Stimulated activated CD4-positive, alpha-beta T cell treated with anti-CD3 and anti-CD28 coated beads, Interleukin-1b, Interleukin-23, amount 100 ng/mL, for 4 hours (primary cell): ENCODE measurements at places on chromosomes 7 and 10.

GRCh38 chr10:4195213-4195612 is 410.2 kb upstream of the KLF6 start:
- DNase-seq = no peak

- DNase-seq = no peak
Measured at GRCh38 chr7:140404565-140405065, 757 bp downstream of the RAB19 start.

- DNase-seq = no peak
Measured at GRCh38 chr7:71753956-71754664, 622.2 kb downstream of the GALNT17 start.

GRCh38 chr10:29611781-29612381 is 22.9 kb downstream of the SVIL start:
- no peak for DNase-seq

DNA sequence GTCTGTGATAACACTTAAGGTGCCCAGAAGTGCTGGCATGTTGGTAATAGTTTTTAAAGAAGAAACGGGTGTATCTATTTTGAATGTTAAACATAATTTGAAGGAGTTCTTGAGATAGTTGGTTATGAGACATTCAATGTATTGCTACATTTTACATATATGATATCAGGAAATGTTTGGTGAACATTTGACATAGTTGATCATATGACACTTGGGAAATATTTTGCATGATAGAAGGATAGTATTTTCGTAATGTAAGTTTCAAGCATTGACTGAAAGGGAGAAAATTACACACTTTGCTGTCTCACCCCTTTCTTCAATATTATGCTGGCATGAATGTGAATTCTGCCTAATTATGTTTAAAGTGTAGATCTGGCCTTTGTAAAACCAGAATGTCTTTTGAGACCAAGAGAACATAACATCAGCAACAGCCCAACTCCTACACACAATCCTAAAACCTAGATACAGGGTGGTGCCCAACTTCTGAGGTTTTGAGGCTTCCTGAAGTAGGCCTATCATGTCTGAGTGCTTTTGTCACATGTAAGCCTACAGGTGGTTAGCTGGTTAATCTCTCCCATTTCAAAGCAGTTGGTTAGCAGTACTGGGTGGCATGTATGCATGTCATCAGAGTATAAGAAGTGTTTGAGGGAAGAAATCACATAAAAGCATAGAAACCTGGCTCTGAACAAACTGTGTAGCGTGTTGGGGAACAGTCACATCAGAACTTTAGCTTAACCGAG is 2.1 kb downstream of the ADD3 start:
- peak; percentile 46 for DNase-seq
